ENCODE measurements at places on chromosomes 1 and 21.

- no peak for DNase-seq
Observed at GRCh38 chr1:178948676-178949075, 77.0 kb upstream of the FAM20B start.

- DNase-seq = no peak
Observed at GRCh38 chr1:191306916-191307315, 829.3 kb upstream of the BRINP3 start.

- no peak for DNase-seq
Observed at GRCh38 chr1:159510229-159510541, 25.6 kb downstream of the OR10J5 start.

GRCh38 chr1:224563666-224564065 is 52.5 kb upstream of the CNIH3 start:
- no peak for DNase-seq

DNA sequence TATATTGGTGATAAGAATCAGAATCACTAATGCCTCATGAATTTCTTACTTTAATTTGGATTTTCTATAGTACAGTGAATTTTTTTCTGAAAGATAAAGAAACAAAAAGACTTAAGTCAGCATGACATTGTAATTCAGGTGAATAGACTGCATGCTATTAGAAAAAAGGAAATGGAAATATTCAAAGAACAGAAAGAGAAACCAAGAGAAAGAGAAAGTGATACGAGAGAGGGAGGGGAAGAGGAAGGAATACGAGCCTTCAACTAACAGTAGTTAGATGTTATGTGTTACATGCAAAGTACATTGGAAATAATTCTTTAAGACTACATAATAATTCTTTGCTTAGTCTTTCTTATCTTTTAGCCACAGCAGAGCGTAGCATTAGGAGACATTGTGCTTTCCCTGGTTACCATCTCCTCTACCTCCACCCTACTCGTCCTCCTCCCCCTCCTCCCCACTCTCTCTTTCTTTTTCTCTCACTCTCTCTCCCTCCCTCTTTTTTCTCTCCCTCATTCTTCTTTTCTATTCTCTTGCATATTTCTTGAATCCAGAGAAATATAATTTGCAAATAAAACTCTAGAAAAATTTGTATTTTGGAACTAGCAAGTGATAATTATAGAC is 46.4 kb upstream of the ADGRL4 start:
- no peak for DNase-seq

GRCh38 chr1:13662493-13662892 is 37.5 kb upstream of the PRDM2 start:
- peak; percentile 48 for DNase-seq

DNA sequence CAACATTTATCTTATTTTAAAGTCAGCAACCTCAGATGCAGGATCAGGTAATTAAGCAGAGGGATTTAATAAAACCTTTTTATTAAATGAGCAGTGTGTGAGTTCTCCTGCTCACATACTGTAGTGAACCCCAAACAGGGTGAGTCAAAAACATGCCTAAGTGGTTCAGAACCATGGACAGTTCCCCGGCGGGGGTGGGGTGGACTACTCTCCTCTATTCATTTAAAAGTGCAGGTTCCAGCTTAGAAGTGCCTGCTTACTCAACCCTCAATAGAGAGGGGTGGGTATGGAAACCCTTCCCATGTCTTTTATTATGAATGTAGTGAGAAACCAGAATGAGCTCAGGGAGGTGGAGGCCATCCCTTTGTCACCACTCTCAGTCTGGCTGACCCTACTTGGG is 397.9 kb downstream of the HHAT start:
- DNase-seq = no peak

DNA sequence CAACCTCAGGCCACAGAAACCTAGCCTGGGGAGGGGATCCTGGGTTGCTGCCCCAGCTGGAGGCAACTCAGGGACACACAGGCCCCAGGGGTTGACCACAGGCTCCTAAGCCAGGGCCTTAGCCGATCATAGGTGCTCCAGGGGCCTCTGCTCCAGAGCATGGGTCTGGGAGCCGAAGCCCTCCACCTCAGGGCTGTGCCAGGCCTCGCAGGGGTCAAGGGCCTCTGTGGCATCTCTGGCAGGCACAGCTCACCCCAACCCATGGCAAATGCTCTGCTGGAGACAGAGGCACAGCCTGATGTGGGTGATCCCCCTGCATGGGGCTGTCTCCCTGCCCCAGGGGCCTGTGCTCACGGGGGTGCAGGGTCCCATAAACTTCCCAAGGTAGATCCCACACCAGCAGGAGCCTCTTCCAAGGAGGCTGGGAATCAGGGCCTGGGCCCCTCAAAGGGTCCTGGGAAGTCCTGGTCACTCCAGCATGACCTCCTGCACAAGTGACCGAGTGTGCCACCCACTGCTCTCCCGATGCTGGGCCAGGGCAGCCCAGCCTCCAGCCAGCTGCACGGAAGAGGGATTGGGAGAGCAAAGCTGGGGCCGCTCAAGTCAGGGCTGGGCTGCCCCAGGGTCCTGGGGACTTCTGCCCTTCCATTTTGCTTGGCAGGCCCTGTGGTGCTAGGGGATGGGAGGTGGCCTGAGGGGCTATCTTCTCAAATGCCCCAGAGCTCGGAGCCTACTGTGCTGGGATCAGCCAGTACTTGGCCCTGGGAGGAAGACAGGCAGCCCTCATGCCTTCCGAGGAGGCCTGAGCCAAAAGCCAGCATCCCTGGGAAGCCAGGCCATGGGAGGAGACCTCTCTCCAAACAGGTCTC is 22.2 kb upstream of the PRSS38 start:
- DNase-seq = no peak

GRCh38 chr1:167648978-167649744 is 19.1 kb downstream of the RCSD1 start:
- DNase-seq = no peak

- DNase-seq = no peak
Observed at GRCh38 chr1:182601416-182601786, 2.8 kb downstream of the RGS16 start.

DNA sequence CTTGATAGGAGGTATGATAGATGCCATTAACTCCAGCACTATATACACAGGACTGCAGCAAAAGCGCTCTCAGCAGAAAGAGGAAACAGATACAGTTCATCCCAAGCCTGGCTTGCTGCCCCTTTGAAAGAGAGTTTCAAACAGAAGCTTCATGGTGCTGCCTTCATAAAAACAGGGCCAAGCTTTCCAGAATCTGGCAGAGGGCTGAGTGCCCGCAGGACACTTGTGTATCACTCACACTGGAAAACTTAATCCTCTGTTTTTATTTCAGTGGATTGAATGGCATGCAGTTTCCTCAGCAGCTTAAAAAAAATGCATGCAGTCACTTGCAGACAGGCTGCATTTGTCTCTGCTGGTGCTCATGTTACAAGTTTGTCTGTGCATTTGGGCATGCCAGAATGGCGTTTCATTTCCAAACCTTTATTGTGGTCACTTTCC is 40.4 kb downstream of the KCNJ15 start:
- no peak for DNase-seq

GRCh38 chr21:38861056-38861455 is 55.3 kb downstream of the ETS2 start:
- no peak for DNase-seq

- no peak for DNase-seq
Observed at GRCh38 chr21:42425591-42425990, 21.9 kb downstream of the UBASH3A start.

DNA sequence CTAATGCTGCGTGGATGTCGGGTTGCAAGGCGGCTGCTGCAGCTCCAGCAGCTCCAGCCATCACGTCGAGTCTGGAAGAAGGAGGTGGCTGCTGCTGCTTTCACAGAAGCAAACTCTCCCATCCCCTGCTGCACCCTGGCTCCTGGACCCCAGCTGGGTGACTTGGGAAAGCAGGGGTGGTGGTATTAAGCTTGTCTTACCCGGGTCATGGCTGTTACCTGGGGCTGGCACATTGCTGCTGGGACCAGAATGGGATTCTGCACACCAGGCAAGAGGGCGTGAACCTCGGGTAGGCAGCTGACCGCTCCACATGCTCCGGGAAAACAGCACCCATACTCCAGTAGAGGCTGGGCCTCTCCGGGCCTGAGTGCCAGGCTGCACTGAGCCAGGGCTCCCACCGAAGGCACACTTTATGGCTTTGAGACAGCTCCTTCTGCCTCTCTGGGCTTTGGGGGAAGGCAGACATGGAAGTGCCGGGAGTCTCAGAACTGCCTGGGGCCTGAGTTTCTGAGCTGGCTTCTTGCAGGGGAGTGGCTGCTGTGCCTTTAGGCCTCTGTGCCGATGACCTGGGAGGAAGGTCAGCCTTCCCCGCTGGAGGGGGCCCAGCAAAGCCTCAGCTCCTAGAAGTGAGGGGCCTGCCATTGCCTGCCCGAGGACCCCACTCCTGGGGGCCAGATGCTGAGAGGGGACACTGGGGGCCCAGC is 1.2 kb downstream of the SMIM1 start:
- DNase-seq = no peak

- no peak for DNase-seq
Observed at GRCh38 chr1:25099343-25099951, 132.9 kb downstream of the SYF2 start.

Data from AG09309 (cell line).